Stimulated activated CD4-positive, alpha-beta T cell treated with anti-CD3 and anti-CD28 coated beads, Interleukin-1b, Interleukin-23, amount 100 ng/mL, for 4 hours (primary cell): ENCODE measurements at places on chromosomes 7 and 10.

GRCh38 chr10:76723844-76724243, 913.8 kb downstream of the KCNMA1 start:
- DNase-seq: no peak

GRCh38 chr7:113664867-113665266, 253.9 kb downstream of the PPP1R3A start:
- DNase-seq: no peak

- no peak for DNase-seq
Observed at GRCh38 chr7:112946350-112946749, 140.3 kb downstream of the GPR85 start.

GRCh38 chr7:151839451-151839921, 37.4 kb downstream of the PRKAG2 start:
- DNase-seq: no peak

DNA sequence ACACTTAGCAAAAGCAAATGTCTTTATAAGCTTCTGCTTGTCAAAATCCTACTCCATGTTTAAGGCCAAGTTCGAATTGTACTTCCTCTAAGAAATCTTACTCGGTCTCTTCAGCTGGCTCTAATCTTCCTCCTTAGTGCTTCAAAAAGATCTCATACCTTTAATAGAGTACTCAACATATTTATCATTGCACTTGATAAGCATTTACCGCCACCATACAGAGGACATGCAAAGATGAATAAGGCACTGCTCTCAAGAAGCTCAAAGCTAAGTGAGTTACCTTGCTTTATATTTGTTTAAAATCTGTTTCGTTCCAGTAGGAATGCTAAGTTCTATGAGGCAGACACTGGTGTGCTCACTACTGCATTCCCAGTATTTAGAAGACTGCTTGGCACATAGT, 61.9 kb upstream of the DNAJB12 start:
- no peak for DNase-seq
